ENCODE measurements at places on chromosomes 3 and 15. TPM values are rescaled to one million over a fixed set of nuclear protein-coding genes. Genes with fewer than 3 reads are reported as not detected.

DNA sequence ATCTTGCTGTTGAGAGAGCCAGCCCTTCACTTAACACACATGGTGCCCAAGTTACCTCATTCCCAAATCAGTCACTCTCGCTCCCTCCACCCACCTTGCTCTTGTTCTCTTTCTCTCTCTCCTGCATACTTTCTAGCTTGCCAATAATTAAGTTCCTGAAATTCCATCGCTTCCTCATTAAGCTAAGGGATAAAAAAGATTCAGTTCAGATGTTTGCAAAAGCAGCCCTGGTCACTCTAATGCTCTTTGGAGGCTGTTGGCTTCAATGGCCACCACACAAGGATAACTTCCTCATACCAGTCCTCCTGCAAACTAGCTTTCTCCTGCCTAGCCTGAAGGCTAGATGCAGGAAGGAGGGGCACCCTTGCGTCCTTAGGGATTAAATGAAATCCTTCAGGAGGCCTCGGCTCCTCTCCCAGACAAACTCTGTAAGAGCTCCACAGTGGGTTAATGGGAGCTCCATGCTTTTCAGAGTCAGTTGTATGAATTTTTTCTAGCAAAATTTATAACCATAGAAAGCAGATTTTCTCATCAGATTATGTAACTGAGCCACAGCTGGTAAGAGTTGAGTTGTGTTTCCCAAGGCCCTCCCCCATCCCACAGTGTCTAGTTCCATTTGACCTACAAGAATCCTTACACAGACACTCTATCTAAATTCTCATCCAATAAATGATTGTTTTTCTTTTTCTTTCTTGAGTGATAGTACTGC is 176.6 kb upstream of the TRIM42 start:
- DNase-seq = no peak

TXNRD3 gene
- 11.6 TPM for total RNA-seq

- DNase-seq = no peak
These were observed 24.9 kb upstream of the RASGRP1 start for GRCh38 chr15:38589502-38589901.

- DNase-seq = no peak
These were observed 161.6 kb upstream of the GBE1 start for GRCh38 chr3:81923038-81923437.

SLC28A2 gene
- not detected for total RNA-seq

DNA sequence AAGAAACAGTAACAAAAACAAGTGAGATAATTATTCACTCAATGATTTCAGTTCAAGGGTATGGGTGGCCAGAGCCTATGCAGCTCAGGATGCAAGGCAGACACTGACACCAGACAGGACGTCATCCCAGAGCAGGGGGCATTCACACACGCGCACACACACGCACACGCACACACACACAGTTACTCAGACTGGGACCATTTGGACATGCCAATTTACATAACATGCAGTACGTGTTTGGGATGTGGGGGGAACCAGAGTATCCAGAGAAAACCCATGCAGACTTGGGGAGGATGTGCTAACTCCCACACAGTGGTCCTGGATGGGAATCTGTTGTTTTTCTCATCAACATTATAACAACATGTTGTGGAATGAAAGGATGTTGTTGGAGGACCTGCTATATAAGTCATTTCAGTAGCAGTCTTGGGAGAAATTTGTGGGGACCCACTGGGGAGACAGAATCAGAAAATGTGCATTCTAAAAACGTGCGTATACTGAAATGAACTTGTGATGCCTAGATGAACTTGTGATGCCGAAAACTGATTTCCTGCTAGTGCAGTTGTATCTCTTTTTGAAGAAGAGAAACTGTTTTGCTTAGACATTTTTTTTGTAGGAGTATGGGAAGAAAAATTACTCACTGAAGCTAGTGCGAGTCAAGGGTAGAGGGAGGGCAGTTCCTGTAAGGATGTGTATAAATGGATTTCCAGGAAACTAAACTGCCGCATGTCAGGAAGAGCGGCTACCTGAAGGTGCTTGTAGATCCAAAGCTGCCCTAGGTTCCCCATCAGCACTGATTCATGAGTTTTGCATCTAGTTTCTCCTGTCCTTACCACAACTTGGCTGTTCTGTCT is 25.2 kb downstream of the CD200 start:
- no peak for DNase-seq

GRCh38 chr3:123453675-123454074 is 4.8 kb upstream of the ADCY5 start:
- DNase-seq = no peak

- DNase-seq = no peak
These were observed 84.5 kb downstream of the ZIC1 start for GRCh38 chr3:147493666-147494065.

- no peak for DNase-seq
These were observed 929 bp upstream of the MTMR10 start for GRCh38 chr15:30992249-30992864.

DNA sequence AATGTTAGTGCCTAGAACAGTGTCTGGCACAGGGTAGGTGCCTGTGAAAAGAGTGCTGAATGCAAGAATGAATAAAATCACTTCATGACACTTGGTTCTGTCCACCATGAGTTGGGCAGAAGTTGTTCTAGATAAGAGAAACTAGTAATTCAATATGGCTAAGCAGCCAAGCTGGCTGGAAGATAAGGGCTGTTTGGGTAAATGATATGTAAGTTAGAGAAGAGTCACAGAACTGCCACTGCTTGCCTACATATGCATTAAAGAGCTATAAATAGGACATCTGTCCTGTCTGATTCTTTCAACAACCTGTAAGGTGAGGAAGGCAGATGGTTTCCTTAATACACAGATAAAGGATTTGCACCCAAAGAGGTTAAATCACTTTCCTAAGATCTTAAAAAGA is 13.1 kb downstream of the MTMR10 start:
- no peak for DNase-seq

DNA sequence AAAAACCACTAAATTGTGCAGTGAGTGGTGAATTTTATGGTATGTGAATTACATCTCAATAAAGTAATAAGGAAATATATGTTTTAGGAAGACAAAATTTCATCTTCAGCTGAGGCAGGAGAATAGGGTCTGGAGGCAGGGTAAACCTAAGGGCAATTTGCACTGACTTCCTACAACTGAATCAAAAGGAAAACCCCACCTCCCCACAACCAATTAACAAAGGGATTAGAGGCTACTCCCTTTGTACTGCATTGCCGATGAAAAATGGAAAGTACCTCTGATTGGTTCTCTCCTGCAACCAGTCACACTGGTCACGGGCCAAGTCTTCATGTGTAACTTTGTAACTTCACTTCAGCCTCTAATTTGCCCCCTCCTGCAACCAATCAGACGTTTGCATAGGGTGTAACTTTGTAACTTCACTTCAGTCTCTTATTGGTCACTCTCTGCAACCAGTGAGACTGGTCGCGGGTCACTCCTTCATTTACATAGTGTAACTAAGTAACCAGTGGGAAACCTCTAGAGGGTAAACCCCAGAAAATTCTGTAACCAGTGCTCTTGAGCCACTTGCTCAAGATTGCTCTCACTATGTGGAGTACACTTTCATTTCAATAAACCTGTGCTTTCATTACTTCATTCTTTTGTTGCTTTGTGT is 244.5 kb downstream of the CNTN4 start:
- no peak for DNase-seq

GRCh38 chr3:187807086-187807862 is 62.0 kb upstream of the BCL6 start:
- no peak for DNase-seq

- DNase-seq = no peak
These were observed 46.5 kb upstream of the CLDN18 start for GRCh38 chr3:137963463-137963862.

GRCh38 chr3:179432021-179432420 is 19.2 kb downstream of the GNB4 start:
- no peak for DNase-seq

DNA sequence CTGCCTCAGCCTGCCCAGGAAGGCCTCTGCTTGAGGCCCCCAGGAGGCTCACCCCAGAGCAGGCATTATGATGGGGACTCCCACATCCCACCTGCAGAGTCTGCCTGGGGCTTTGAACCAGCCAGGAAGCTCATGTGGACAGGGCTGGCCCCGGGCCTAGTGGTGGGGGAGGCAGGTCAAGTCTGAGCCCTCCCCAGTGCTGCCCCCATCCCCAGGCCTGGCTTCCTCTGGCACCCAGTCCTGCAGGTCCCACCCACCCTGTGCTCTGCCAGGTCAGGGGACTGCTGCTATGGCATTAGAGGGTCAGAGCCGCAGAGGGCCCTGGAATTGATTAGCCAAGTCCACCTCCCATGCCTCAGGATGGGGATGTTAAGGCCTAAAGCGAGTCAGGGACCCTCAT is 17.6 kb upstream of the VPS33B start:
- no peak for DNase-seq

DNA sequence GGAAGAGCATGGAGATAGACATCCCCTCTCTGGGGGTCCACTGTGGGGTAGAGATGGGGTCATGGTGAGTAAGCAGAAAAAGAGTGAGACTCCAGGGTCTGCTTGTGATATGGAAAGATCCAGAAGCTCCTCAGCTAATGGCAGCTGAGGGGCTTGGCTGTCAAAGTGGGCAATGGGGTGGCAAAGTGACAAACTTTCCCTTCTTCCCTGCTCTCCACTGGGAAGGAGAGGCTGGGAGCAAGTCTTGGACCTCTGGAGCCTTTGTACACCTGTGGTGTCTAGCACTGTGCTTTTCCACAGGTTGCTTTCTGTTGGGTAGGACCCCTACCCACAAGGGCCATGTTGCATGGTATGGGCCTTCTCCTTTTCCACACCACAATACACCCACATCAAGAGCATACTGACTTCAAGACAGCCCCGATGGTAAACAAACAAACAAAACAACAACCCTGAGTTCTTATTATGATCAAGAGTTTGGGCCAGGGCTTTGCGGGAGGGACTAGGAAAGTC is 3.5 kb downstream of the ITGA11 start:
- DNase-seq = no peak

- DNase-seq = no peak
These were observed 9.3 kb upstream of the MAGI1 start for GRCh38 chr3:66048051-66048395.

SCG3 gene
- total RNA-seq = 40.1 TPM

IL17RE gene
- total RNA-seq = 2.8 TPM

GRCh38 chr3:181722766-181723425 is 11.2 kb downstream of the SOX2 start:
- DNase-seq = no peak

PRSS50 gene
- total RNA-seq = not detected

- no peak for DNase-seq
These were observed 14.2 kb upstream of the CLEC3B start for GRCh38 chr3:45011756-45012508.

DNA sequence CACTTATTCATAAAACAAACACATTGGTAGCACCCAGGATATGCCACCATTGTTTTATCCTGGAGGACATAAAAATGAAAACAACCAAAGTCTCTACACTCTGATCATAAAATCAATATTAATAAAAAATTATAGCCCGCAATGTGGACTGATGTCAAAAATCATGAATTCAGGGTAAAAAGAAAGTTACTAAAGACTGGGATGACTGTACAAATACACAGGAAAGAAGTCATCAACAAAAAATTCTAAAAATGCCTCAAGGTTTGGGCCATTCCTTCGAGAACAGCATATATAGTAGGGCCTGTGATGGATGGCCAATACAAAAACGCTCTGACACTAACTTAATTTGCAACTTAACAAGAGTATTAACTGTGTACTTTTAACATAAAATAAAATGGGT is 76.8 kb downstream of the THBS1 start:
- DNase-seq = no peak

GRCh38 chr15:33132722-33133345 is 61.7 kb downstream of the FMN1 start:
- DNase-seq = no peak

TMEM266 gene
- total RNA-seq = 9.0 TPM

DNA sequence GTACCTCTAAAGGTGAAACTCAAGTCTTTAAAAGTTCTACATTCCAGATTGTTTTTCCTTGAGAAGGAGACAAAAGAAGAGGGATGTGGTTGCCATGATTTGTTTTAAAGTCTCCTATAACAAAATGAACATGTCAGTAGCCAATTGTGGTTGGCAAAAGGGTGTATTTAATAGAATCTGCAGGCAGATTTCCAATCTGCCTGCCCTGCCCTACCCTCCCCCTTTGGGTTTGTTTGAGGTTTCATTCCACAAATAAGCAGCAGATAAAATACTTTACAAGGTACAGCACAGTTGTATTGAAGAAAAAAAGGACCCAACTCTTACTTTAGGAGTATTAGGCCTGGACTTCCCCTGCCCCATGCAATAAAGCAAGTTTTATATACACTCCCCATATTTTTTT is 59.5 kb downstream of the MLH1 start:
- DNase-seq = no peak

POPDC2 gene
- total RNA-seq = 1.3 TPM

GRCh38 chr15:69093127-69093526 is 67.3 kb upstream of the GLCE start:
- DNase-seq = no peak

FOXB1 gene
- total RNA-seq = not detected

DNA sequence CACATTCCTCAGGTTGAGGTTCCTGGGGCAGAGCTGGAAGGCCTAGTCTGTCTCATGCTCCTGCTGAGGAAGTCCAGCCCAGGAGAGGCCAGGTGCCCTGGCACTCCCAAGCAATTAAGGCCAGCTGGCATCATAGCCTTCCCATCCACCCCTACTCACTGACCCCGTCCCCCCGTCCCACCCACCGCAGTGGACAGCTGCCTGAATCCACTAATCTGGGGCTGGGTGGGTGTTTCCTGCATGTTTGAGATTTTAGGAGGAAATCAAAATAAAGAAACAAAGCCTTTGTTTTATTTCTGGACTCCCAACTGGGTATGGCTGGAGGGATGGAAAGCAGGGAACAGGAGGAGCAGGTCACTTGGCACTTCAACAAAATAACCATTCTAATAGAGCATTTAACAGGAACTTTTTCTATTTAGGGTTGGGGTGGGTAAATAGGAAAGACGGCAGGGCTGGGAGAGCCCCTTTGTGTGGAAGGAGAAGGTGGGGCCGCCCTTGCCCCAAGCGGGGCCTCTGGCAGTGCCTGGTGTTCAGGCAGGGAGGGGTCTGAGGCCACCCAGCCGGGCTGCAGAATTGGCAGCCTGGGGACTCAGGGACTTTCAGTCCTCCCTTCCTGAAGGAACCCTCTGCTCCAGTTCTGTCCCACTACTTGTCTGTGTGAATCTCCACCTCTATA is 8.5 kb downstream of the MRAS start:
- no peak for DNase-seq

KBTBD8 gene
- 6.6 TPM for total RNA-seq

ECE2 gene
- total RNA-seq = 18.0 TPM

GRCh38 chr3:46285931-46286619 is 43.8 kb downstream of the CCR3 start:
- no peak for DNase-seq

ARPC4 gene
- total RNA-seq = 109 TPM

DNA sequence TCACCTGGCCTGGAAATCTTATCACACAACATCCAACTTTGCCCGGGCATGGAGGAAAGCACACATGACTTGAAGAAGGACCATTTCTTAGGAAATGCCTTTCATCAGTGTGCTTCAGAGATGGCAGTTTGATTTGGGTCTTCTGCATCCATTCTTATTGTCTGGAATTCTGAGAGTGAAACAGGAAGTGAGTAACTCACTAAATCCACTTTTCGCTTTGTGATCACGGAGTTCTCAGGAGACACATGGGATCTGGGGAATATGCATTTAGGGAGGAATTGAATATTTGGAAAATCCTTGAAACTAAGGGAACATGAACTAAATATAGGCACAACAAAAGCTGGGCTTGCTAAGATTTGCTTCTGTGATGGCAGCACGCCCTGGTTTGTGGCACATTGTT is 212.5 kb upstream of the FEZF2 start:
- DNase-seq = no peak

DLL4 gene
- total RNA-seq = 12.6 TPM

- no peak for DNase-seq
These were observed 39.9 kb downstream of the GATM start for GRCh38 chr15:45338417-45338816.
